Activated T-cell treated with anti-CD3 and anti-CD28 coated beads for 1 hour (primary cell): ENCODE measurements at places on chromosomes 3 and 15.
A peak's percentile ranks its signal among the peaks of the same experiment; 100 is the strongest.

- no peak for DNase-seq
These were observed 58.6 kb upstream of the SLITRK3 start for GRCh38 chr3:165254812-165255211.

DNA sequence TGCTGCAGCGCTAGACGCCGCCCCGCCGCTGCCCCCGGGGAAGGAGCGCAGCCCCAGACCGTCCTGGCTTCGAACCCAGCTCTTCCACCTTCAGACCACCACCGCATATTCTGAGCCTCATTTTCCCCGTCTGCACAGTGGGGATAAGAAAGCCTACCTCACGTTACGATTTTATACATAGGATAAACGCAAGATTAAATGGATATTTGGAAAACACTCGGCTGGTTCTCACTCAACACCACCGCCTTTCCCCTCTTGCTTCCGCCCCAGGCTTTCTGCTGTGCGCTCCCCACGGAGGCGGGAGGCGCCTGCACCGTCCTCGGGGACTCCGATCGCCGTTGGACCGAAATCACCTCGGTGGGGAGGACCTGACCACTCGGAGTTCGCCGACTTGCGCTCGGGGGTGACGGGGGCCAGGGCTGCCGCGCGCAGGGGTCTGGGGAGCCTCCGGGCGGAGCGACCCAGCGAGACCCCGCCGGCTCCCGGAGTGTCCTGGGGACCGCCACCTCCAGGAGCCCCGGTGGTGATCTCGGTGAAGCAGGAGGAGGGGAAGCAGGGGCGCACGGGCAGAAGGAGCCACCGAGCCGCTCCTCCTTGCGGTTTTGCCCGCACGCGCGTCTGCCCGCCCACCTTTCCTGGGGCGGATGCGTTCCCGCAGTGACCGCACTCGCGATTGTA, 4.0 kb downstream of the FBXL22 start:
- peak; percentile 30 for DNase-seq

- DNase-seq = no peak
These were observed 7.3 kb downstream of the MGLL start for GRCh38 chr3:127815001-127815400.

DNA sequence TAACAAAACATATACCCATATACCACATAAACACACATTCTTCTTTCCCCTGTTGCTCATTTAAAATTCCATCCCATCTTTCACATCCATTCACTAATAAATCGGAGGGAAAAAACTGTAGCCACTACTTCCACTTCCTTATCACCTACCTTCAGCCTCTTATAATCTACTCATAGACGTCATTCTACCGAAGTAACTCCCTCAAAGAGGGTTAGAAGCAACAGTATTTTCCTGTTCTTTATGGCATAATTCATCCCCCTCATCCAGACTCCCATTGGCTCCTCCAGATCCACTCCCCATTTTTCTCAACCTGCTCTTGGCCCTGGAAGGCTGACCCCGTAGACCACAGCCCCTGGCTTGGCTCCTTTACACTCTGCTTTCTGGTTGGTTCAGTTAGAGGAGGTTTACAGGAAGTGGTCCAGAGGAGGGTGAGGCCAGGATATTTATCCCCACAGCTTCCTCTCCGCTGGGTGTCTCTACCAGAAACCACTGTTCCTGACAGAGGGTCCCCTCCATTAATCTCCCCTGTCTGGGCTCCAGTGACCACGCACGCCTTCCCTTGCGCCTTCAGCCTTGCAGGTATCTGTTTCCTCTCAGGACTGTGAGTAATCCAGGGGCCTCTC, 46.3 kb downstream of the FMN1 start:
- DNase-seq = no peak

DNA sequence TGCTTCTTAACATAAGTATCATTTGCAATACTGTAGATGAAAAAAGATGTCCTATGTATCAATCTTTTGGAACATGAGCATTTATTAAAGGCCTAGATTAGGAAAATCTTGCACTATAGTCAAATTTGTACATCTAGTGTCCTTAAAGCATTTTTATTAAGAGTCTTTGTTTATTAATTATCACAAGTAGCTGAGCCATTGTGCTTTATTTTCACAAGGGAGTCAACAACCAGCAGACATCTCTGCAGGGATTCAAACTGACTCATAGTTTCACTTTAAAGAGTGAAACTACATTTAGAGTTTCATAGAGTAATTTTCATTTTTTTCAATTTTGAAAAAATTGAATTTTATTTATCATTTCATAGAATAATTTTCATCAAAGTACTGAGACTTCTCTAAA, 94.5 kb upstream of the EIF1B start:
- no peak for DNase-seq

DNA sequence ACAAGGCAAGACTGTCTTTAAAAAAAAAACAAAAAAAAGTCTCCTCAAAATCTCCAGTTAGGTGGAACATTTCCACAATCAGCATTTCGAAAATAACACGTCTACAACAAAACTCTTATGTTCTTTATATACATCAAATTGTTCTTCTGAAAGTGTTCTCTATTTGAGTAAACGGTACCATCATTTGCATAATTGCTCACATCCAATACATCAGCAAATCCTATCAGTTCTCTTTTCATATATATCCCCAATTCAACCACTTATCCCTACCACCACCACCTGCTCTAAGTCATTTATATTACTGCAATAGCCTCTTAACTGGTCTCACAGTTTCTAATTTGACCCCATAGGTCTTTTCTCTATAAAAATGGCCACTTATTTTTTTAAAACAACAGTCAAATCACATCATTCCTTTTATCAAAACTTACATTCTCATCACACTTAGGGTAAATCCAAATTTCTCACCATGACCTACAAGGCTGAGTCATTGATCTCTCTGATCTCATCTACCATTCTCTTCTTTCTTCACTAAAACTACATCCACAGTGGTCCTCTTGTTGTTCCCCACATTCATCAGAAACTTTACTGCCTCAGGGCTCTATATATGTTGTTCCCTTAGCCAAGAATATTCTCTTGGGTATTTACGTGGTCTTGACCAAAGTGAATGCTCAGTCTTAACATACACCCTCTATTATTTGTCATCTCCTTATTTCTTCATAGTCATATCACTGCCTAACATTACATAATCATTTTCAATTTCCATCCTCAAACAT, 237.0 kb downstream of the SCAPER start:
- DNase-seq = no peak

- no peak for DNase-seq
These were observed 107.4 kb downstream of the GLDN start for GRCh38 chr15:51448622-51449399.

- no peak for DNase-seq
These were observed 222.9 kb upstream of the TBC1D5 start for GRCh38 chr3:17965331-17965730.

DNA sequence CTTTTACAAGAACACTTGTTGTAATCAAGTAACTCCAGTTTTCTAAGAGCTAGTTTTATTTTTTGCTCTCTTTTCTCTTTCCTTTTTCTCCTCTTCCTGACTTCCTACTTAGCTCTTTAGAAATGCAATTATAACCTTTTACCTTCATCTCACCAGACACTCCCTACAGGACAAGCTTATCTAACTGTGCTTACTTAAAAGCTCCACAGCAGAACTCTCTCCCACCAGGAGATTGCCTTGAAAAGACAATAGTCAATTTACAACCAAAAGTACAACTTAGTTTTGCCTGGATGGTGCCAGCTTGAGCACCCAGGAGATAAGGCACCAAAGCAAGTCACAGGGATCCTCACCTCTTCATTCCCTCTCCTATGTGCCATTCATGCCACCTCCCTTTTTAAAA, 573.8 kb upstream of the LMCD1 start:
- no peak for DNase-seq

DNA sequence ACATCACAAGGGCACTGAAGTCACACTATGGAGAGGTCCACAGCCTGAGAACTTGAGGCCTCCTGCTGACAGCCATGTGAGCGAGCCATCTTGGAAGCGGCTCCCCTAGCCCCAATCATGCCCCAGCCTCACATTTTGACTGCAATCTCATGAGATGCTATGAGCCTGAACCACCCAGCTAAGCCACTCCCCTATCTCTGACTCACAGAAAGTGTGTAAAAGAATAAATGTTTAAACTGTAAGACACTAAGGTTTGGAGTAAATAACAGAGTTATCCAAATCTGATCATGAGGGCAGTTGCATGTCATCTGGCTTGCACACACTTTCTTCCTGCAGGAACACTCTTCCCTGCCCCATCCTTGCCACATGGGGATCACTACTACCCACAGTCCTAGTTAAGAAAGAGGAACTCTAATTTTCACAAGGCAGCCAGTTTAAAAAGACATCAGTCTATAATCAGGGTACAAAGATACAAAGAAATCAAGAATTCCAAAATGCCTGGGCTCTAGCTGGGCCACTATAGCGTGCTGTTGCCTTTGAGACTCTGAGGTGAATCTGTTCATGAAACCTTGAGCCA, 494.2 kb downstream of the FOXP1 start:
- no peak for DNase-seq

- no peak for DNase-seq
These were observed 94.5 kb upstream of the SOX14 start for GRCh38 chr3:137669519-137670060.

DNA sequence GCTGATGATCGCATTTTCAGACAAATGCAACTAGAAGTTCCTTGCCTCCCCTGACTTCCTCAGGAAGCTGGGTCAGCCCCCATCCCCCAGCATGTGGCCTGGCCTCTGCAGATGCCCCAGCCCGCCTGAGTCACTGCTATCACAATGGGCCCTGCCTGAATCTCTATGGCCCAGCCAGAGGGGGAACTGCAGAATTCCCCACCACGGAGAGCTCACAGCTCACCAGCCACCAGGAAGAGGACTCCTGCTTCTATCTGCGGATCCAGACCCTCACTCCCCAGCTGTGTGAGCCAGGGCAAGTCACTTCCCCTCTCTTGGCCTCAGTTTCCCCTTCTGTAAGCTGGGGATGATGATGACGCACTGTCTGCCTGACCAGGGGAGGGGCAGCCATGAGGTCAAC, 6.9 kb downstream of the PLXND1 start:
- DNase-seq = no peak

- no peak for DNase-seq
These were observed 131.4 kb downstream of the NSMCE3 start for GRCh38 chr15:29138260-29138659.

- no peak for DNase-seq
These were observed 64.8 kb upstream of the UBP1 start for GRCh38 chr3:33505027-33505426.

DNA sequence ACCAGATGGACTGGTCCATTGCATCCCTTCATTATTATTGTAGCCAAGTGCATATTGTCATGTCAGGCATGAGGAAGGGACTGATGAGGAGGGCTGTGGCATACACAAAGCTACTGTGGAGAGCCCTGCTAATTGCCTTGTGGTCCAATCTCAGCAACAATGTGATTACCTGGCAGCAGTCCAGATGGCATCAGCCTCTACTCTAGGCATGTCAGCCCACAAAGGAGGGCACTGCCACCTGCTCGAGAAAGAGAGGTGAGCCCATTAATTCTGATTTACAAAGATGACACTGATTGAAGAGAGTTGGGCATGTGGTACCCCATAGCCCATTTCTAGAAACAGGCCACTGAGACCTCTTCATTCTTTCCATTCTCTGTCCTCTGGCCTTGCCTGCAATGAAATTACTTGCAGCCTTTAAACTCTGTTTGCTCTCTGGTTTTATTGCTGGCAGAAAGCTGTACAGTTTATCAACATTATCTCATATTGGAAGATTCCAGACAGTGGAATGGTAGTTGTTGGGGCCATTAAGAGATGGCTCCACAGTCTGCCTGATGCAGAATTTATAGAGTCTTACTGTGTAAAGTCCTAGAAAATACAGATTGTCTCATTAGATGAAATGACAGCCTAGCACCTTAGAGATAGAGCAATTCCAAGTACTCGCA, 307.7 kb downstream of the ARPP21 start:
- no peak for DNase-seq

- no peak for DNase-seq
These were observed 122.5 kb downstream of the ATP10A start for GRCh38 chr15:25740383-25741255.

DNA sequence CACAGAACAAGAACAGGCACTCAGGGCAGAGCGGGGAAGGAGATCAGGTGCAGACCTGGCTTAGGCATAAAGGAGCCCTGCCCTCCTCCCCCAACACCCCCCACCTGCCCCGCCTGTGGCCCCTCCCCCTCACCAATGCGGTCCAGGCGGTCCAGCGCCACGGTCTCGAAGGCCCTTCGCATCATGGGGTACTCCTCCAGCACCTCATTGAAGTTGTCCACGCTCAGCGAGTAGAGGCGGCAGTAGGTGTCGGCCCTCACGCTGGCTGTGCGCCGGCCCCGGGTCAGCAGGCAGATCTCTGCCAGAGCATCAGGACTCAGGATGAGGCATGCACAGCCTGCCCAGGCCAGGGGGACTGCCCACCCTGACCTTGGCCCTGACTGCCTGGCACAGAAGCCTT, 44.8 kb downstream of the HCN4 start:
- no peak for DNase-seq

DNA sequence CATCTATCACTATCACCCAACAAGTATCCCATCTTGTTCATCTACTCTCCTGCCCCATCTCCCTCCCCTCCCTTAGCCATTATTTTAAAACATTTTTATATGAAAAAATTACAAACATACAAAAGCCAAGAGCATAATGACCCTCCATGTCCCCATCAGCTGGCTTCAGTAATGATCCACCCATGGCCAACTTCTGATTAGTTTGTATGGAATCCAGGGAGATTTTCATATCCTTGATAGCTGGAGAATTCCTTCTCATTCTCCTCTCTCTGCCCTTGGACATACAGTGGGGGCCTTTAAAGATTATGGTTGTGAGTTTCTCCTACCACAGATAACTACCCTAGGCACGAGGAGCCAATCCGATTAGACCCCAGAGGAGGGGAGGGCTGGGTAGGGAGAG, 40.2 kb downstream of the IRAK2 start:
- DNase-seq = no peak

DNA sequence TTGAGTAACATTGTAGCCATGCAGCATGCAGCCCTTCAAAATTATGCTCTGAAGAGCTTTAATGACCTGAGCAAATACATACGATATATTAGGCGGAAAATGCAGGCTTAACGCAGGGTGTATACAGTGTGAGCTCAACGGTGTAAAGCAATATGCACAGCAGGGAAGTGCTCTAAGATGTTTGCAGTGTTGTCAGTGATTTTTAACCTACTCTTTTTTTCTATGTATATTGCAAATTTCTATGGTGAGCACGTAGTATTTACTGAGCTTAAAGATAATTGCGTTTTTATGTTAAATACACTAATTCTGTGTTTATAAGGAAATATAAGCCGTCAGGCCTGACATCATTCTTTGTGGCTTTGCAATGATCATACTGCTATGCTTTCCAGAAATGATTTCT, 42.1 kb downstream of the DGKG start:
- DNase-seq = no peak
